Fibroblast of lung (primary cell): ENCODE measurements at places on chromosomes 6 and 20. TPM values are rescaled to one million over a fixed set of nuclear protein-coding genes. Genes with fewer than 3 reads are reported as not detected.

Gene LEMD2
- total RNA-seq, result 51.9 and 61.9 TPM in 2 replicates

Gene PAQR8
- 5.1 and 6.1 TPM in 2 replicates for total RNA-seq

Gene DAAM2
- total RNA-seq, result 25.9 and 41.5 TPM in 2 replicates

Gene C20orf141
- not detected in 2 replicates for total RNA-seq

Gene VWA7
- total RNA-seq, result under 0.01 and 0.66 TPM in 2 replicates

Gene LY6G6C
- not detected in 2 replicates for total RNA-seq

Gene PDE7B
- 21.5 and 22.1 TPM in 2 replicates for total RNA-seq

Gene COL9A1
- total RNA-seq, result not detected in 2 replicates

Gene EPHA7
- under 0.01 TPM in 1 of 2 replicates, not detected in the other for total RNA-seq

Gene TM9SF4
- total RNA-seq, result 22.3 and 33.5 TPM in 2 replicates

Gene RANBP9
- total RNA-seq, result 39.8 and 48.7 TPM in 2 replicates

Gene CST4
- total RNA-seq, result 0.17 TPM in 1 of 2 replicates, not detected in the other

Gene MLN
- total RNA-seq, result not detected in 2 replicates

Gene SESN1
- 30.6 and 34.5 TPM in 2 replicates for total RNA-seq

Gene OPN5
- total RNA-seq, result not detected in 2 replicates

Gene CLIC5
- not detected in 2 replicates for total RNA-seq

Gene LINC00237
- total RNA-seq, result not detected in 2 replicates

Gene RIPOR3
- total RNA-seq, result 4.1 and 4.9 TPM in 2 replicates

Gene ZNF391
- 1.3 and 2.8 TPM in 2 replicates for total RNA-seq

Gene BCAS1
- total RNA-seq, result under 0.01 and 0.17 TPM in 2 replicates

Gene DDO
- total RNA-seq, result 8.7 and 12.2 TPM in 2 replicates

Gene DUSP15
- not detected in 2 replicates for total RNA-seq

Gene TNNC2
- 1.3 and 1.8 TPM in 2 replicates for total RNA-seq

Gene SCAND1
- 44.3 and 59.6 TPM in 2 replicates for total RNA-seq

Gene PDYN
- not detected in 2 replicates for total RNA-seq

Gene SLC44A4
- not detected in 2 replicates for total RNA-seq
